ENCODE measurements at places on chromosomes 16 and 17.
A peak's percentile ranks its signal among the peaks of the same experiment; 100 is the strongest.

DNA sequence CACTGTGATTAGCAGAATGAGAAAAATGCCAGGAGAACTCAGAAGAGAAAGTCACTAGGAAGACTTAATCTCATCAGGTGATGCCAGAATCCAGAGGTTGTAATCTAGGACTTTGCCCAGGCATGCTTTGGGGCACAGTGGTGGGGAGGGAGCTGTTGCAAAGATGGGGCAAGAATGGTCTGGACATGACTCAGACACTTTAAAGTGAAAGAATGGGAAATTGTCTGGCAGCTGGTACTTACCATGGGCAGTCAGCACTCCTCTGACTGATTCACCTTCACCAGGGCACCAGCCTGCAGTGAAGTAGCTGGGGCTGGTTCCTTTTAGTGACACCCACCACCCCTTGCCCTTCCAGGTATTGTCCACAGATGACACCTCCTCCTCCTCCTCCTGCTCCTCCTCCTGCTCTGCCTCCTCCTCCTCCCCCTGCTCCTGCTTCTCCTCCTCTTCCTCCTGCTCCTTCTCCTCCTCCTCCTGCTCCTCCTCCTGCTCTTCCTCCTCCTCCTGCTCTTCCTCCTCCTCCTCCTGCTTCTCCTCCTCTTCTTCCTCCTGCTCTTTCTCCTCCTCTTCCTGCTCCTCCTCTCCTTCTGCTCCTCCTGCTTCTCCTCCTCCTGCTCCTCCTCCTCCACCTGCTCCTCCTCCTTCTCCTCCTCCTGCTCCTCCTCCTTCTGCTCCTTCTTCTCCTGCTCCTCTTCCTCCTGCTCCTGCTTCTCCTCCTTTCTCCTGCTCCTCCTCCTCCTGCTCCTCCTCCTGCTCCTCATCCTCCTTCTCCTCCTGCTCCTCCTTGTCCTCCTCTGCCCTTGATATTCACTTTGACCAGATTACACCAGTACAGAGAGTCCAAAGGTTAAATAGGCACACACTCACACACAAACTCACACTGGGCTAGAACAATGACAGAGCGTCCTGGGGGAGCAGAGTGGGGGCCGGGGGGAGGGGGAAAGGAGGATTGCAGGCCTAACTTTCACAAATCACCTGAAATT is at the start of gene CHD9NB:
Gene CHD9NB (minus strand): TSS at position 379 of the 983 bp plus-strand sequence. CDS start 8,739 bp downstream, outside the sequence.
- no peak for DNase-seq

GRCh38 chr17:82449883-82450356 is 632 bp downstream of the CYBC1 start:
- peak; percentile 41 for DNase-seq

- no peak for DNase-seq
Measured at GRCh38 chr16:17602678-17603077, 131.9 kb upstream of the XYLT1 start.

DNA sequence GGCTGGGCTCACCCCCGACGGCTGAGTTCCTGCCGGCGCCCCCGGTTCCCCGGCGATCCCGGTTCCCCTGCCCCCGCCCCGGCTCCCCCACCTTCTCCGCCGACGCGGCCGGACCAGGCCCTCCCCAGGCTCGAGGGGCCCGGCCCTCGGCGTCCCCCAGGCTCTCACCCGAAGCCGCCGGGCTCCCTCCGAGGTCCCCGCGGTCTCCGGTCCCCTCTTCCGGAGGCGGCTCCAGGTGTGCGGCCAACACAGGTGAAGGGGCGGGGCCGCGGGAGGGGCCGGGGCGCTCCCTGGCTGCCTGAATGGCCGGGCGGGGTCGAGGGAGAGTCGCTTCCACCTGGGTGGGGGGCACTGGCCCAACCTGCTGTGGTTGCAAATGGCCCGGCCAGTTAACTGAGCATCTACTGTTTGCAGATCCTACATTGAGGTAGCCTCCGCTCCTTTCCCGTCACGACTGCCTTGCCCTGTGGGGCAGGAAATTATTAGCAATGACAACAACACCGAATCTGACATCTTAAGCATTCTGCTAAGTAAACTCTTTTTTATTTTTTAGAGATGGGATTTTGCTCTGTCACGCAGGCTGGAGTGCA is at the start of gene BICDL2:
Gene BICDL2 (minus strand): TSS at position 219 of the 590 bp plus-strand sequence. CDS start 1,448 bp downstream, outside the sequence.
- DNase-seq: no peak

- no peak for DNase-seq
Measured at GRCh38 chr17:73142872-73143381, 21.9 kb upstream of the SSTR2 start.

- DNase-seq: no peak
Measured at GRCh38 chr17:71430281-71430680, 690.5 kb upstream of the SOX9 start.
